NCI-H524 treated with DMSO at 0.1 percent for 48 hours (cell line): ENCODE measurements at places on chromosomes 6 and 20.

DNA sequence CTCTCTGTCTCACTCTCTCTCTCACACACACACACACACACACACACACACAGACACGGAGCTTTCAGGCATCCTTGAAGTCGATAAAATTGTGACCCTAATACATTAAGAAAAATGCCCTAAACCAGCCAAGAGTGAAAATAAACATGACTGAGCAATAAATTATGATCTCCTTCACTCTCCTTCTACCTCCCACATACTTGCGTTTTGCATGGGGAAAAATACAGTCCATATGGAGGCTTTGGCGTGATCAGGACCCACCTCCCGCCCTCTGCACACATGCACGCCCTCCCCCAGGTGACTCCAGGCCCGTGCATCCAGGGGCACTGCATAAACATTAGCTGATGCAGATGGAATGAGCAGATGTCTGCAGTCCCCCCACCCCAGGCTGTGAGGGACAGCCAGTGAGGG, 114.2 kb upstream of the JARID2 start:
- peak; percentile 98 for DNase-seq

- no peak for DNase-seq
Measured at GRCh38 chr20:6265204-6265904, 142.5 kb upstream of the FERMT1 start.

GRCh38 chr6:27049863-27050781, 197.4 kb upstream of the PRSS16 start:
- no peak for DNase-seq

GRCh38 chr6:132298344-132298949, 102.8 kb downstream of the MOXD1 start:
- DNase-seq: no peak

GRCh38 chr6:31829633-31830283, 2.2 kb downstream of the HSPA1B start:
- DNase-seq: no peak

DNA sequence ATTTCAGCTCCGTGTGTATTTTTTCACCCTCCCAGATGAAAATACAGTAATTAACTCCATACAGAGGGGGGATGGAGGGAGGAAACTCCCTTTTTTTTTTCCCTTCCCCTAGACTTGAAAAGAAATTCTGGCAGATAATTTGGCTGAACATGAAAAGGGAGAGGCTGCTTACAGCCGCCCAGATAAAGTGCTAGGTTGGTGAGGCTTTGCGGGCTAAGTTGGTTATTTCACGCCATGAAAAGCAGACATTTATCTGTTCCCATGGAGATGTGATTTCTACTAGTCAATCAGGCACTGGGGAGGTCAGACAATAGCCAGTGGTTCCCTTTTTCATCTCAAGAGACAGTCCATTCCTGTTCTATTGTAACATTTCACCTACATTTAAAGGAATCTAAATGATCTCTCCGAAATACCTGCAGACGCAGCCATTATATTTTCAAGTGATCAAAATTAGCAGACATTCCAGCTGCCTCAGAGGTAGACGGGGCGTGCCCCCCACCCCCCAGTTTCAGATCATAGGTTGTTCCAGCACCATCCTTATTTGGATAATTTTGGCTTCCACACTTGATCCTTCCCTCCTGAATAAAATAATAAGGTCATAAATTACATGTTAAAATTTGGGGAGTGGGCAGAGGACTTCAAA, 143.9 kb upstream of the ZNF217 start:
- DNase-seq: no peak

DNA sequence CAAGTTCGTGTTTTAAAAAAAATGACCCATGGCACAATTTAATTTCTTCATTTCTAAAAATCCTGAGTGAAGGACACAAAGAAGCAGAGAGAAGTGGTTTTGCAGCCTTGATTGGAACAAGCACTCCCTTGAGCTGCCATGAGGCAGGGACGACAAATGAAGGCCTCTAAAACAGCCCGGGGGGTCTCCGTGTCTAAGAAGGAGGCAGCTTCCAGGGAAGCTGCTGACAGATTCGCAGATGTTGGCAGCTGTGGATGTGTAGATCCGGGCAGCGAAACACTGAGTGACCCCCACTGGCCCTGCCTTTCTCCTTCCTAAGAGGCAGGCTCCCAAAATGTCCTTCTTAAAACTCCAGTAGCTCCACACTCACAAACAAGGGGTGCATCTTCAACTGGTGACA, 9.6 kb upstream of the LBP start:
- no peak for DNase-seq

DNA sequence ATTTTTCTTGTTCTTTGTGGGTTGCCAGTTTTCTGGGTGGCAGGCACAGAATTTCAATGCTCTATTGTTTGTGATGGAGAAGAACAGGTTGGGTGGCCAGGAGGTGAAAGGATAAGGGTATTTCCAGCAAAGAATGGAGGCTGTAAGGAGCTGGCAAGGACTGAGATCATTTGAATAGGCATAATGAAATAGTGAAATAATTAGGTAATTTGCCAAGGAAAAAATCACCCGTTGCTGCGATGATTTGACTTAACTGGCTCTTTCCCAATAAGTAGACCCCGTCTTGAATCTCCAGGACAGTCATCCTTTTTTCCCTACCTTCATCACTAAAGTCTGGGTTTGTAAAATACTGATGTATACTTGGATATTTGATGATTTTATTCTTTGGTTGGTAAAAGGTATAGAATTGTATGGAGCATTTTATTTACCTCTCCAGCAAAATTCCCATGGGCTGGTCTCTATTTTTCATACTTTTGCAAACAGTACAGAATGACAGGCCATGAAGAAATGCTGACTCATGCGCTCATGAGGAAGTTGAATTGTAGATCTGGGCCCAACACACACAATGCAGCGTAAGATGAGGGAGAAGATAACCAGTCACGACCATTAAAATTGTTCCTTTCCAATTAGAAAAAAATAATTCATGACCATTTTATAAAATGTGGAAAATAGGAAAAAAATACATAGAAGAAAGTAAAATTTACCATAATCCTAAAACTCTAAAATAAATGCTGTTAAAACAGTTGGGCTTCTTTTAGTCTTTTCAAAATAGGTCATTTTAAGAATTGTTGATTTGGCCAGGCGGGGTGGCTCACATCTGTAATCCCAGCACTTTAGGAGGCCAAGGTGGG, 2.4 kb upstream of the GCNT2 start:
- no peak for DNase-seq
